ENCODE measurements at places on chromosomes 7 and 10.

DNA sequence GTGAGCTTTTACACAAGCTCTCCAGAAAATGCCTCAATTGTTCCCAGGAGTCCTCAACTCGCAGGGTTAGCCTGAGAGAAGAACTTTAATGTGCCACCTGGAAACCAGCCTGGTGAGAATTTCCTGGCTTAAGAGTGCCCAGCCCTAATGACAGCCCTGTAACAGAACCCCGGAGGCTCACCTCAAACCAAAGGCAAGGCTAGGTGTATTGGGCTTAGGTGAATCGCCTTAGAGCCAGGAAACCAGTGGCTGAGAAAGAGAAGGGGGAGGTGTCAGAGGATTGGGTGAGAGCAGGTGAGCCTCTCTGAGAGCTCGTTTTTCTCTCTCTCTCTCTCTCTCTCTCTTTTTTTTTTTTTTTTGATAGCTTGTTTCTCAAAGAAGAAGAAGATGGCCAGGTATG, 7.3 kb downstream of the OCM2 start:
- ATAC-seq, result peak; percentile 99

GRCh38 chr10:114286921-114287320, 47.9 kb downstream of the VWA2 start:
- no peak for ATAC-seq

GRCh38 chr10:126558881-126559280, 111.6 kb downstream of the C10orf90 start:
- no peak for ATAC-seq

GRCh38 chr10:32226624-32227023, 120.3 kb downstream of the EPC1 start:
- no peak for ATAC-seq

DNA sequence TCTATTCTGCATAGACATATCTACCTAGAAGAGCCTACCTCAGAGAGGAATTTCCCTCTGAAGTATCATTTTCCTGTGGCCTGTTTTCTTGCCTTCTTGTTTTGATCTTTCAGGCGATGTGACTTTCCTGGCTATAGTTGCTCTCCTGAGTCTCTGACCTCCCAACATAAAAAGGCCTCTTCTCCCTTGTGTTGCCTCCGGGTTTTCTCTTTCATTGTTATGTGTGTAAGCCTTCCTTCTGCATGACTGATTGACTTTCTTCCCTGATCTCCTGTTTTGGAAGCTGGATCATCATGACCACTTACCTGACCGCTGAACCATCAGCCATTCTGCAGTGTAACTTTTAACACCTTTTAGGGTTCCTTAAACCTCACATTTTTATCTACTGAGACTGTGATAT, 441.5 kb upstream of the ETV1 start:
- no peak for ATAC-seq

GRCh38 chr10:20958764-20959163, 61.7 kb upstream of the NEBL start:
- ATAC-seq, result no peak

- ATAC-seq, result no peak
Observed at GRCh38 chr10:123501148-123501547, 165.0 kb upstream of the GPR26 start.

DNA sequence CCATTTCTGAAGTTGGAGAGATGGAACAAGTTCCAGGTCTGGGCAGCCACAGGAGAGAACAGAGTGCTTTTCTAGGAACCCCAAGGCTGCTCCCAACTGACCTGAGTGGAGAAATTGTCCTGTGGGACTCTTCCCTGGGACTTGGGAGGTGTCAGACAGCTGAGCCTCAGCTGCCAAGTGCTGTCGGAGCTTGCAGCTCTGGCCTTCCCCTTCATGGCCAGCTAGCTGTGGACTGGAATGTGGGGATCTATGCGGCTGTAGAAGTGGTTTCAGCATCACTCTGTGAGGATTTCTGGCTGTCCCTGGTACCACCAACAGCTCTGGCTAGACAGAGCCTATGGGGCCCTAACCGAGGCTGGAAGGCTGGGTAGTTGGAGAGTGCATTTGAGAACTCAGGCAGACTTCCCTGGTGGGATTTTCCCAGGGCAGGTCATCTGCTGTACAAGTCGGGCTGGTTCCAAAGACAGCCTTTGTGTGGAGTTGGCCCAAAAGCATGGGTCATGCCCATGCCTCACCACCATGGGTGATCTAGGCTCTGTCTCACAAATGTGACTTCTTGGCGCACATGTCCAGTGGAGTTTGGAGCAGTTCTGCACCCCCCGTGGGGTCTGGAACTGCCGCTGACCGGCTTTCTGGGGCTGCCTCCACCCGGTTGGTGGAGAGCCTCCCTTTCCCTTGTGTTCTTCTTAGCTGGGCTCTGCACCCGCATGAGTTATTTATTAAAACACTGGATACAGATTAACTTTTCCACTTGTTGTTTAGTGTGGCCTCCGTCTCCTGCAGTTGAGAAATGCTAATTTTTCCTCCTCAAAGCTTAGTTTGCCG, 10.9 kb downstream of the SUFU start:
- ATAC-seq, result peak; percentile 49

DNA sequence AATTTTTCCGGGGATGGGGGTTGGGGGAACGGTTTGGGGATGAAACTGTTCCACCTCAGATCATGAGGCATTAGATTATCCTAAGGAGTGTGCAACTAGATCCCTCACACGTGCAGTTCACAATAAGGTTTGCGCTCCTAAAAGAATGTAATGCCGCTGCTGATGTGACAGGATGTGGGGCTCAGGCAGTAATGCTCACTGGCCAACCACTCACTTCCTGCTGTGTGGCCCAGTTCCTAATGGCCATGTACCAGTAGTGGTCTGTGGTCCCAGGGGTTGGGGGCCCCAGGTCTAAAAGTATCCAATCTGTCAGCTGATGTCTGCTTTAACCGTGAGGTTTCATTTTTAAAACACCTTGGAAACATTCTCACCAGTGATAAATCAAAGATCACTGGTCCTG, 2.2 kb downstream of the STN1 start:
- ATAC-seq, result no peak

DNA sequence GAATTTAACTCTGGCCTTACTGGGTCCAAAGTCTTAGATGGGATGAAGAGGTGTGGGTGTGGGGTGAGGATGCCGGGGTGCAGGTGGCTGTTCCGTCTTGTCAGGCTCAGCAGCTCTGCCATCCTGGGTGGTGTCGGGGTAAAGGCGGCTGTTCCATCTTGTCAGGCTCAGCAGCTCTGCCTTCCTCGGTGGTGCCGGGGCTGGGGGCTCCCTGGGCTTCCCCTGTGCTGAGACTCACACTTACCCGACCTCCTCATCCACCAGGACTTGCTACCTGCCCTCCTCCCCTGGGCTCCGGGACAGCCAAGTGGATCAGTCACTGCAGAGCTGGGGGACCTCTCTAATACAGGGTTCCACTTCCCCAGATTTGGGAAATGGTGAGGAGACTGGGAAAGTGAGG, 244.3 kb upstream of the SHH start:
- ATAC-seq, result no peak

GRCh38 chr10:16559236-16559773, 37.6 kb upstream of the C1QL3 start:
- no peak for ATAC-seq

GRCh38 chr10:129194181-129194870, 272.7 kb upstream of the MGMT start:
- ATAC-seq, result no peak

- ATAC-seq, result peak; percentile 68
Observed at GRCh38 chr10:24866604-24867583, 85.5 kb downstream of the PRTFDC1 start.

DNA sequence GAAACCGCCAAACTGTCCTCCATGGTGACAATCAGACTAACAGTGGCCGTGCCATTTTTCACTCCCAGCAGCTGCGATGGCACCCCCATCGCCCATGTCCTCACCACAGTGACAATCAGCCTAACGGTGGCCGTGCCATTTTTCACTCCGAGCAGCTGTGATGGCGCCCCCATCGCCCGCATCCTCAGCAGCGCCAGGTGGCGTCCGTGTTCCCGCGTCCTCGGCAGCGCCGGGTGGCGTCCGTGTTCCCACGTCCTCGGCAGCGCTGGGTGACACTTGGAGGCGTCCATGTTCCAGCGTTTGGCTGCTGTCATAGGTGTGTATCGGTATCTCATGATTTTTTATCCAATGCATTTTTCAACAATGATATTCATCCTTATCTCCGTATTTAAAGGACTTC, 267.3 kb downstream of the PTPRN2 start:
- no peak for ATAC-seq

DNA sequence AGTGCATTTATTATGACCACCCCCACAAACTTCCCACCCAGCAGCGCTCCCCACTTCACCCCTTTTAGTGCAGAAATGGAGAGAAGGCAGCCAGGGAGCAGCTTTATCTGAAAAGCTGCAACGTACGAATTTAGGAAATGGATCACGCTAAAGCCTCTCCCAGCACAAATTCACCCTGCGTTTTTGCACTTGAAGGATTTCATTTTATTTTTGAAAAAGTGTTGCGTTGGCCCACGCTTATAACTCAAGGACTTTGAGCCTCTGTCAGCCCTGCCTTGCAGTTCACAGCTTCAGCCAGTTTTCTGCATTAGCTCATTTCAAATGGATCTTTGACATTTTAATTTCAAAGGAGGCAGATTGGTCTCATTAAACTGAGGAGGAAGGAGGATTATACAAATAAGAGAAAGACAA, 556.1 kb downstream of the KCNMA1 start:
- no peak for ATAC-seq

- no peak for ATAC-seq
Observed at GRCh38 chr10:87658321-87658795, 1.3 kb upstream of the PAPSS2 start.

GRCh38 chr10:43949351-43949750, 300.7 kb upstream of the ZNF32 start:
- ATAC-seq, result no peak

GRCh38 chr10:2121929-2122328, 384.6 kb upstream of the ADARB2 start:
- no peak for ATAC-seq

GRCh38 chr7:33903791-33904680, 1.3 kb upstream of the BMPER start:
- peak; percentile 29 for ATAC-seq

DNA sequence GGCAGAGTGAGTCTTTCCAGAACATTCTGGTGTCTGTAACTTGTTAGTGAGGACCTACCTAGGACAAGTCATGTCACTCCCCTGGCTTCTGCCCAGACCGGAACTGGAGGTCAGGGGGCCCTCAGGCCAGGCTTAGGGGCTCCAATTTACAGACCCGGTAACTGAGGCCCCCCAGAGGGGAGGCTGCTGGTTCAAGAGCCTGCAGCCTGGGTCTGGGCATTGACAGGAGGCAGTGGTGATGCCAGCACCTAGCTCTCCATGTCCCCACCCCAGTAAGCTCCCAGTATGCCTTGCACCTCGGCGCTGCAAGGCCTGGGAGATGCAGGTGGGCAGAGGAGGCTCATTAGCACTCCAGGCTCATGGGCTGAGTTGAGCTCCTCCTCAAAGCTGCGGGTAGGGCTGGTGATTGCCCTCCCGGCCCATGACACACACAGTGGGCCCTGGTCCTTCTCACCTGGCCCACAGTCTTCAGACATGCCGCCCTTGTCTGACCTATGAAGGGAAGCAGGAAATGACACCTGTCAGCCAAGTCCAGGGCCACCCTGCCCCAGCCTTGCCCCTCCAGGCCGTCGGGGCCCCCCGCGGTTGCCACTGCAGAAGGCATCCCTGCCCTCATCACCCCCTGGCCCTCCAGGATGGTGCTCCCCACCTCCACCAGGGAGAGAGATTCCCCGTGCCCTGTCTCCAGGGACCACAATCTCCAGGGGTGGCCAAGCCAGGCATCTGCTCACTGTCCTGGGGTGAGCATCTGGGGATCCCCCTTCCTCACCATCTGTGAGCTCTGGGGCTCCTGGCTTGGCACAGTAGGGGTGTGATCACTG, 88.3 kb upstream of the TMEM248 start:
- ATAC-seq, result no peak

DNA sequence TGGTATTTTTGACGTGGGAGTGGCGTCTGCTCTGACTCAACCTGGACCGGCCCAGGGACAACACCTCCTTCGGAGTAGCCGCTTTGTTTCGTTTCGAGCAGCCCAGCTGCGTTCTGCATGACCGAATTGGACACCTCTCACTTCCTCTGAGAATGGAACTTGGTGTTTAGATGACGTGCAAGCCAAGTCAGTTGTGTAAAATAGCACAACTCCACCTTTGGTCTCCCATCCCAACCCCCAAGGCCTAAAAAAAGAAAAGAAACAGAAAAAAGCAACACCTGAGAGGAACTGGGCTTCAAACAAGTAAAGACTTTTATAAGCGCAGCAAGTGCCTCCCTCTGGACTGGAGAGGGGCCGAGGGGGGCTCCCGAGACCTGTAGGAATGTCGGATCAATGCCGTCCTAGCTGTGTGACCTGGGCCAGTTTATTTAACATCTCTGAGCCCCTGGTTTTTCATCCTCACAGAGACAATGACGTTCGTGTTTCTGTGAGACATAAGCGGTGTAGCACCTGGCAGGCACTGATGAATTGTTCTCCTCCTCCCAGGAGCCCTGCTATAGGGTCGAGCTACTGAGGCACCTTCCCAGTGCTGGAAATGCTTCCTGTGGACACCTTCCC, 52.0 kb upstream of the SMNDC1 start:
- peak; percentile 87 for ATAC-seq

DNA sequence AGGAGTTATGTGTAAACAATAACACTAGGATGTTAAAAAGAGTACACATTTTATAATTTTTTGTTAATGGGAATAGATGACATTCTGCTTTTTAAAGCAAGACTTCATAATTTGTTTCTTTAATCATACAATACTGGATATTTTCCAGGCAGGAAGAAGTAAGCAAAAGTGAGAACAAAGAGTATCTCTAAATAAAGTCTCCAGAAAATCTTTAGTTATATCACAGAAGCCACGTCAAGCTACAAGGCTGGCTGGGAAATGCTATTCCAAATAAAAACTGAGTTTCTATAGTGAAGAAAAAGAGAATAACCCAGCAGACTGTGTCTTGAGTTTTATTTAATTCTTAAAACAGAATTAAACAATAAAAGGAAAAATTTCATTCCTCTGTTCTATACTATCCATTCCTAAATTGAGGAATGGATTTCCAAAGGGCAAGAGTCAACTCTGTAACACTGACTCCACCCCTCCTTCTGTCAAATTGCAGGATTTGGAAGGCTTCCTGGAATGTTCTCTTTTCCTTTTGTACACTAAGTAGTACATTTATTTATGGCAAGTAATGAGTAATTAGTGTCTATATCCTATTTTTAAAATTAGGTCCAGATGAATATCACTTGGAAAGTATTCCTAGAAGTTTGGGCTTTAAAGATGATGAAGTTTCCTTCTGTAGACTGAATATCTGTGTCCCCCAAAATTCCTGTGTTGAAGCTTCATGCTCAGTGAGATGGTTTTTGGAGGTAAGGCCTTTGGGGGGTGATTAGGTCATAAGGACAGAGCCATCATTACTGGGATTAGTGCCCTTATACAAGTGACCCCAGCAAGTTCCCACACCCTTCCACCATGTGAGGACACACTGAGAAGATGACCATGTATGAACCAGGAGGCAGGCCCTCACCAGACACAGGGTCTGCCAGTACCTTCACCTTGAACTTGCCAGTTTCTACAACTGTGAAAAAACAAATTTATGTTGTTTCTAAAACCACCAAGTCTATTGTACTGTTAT, 290.9 kb downstream of the CRPPA start:
- ATAC-seq, result no peak

GRCh38 chr7:21281193-21281592, 146.7 kb upstream of the SP4 start:
- ATAC-seq, result no peak

GRCh38 chr7:18140943-18141342, 113.3 kb upstream of the PRPS1L1 start:
- ATAC-seq, result no peak

- peak; percentile 94 for ATAC-seq
Observed at GRCh38 chr7:155918720-155919390, 106.6 kb upstream of the SHH start.

GRCh38 chr7:767941-768731, 41.1 kb upstream of the PRKAR1B start:
- ATAC-seq, result peak; percentile 24

Data from esophagus mucosa (tissue), 1 donor.